ENCODE measurements at places on chromosomes 4 and X. TPM values are rescaled to one million over a fixed set of nuclear protein-coding genes. Genes with fewer than 3 reads are reported as not detected.
A peak's percentile ranks its signal among the peaks of the same experiment; 100 is the strongest.

GDPD2 gene
- total RNA-seq: 0.15 TPM

TCEAL2 gene
- total RNA-seq: 6.4 TPM

ANK2 gene
- 145 TPM for total RNA-seq

GCNA gene
- total RNA-seq: 3.0 TPM

TCEAL3 gene
- 41.6 TPM for total RNA-seq

ENPEP gene
- 10.2 TPM for total RNA-seq

GRCh38 chr4:88008743-88009171, 1.3 kb downstream of the PKD2 start:
- H3K4me3 ChIP-seq: peak overlapping the region; percentile 90
- H3K36me3 ChIP-seq: no peaks in the 10 kb centered on the region
- H3K27ac ChIP-seq: no peak overlapping the region
- DNase-seq: no peak

- no peaks in the 10 kb centered on the region for H3K27me3 ChIP-seq
- H3K4me1 ChIP-seq: no peaks in the 10 kb centered on the region
- DNase-seq: no peak
- no peak overlapping the region for H3K4me3 ChIP-seq
- peaks cover 11% of the 10 kb centered on the region for H3K36me3 ChIP-seq
These were observed 46.9 kb downstream of the HSPA4L start for GRCh38 chr4:127829014-127829413.

DNA sequence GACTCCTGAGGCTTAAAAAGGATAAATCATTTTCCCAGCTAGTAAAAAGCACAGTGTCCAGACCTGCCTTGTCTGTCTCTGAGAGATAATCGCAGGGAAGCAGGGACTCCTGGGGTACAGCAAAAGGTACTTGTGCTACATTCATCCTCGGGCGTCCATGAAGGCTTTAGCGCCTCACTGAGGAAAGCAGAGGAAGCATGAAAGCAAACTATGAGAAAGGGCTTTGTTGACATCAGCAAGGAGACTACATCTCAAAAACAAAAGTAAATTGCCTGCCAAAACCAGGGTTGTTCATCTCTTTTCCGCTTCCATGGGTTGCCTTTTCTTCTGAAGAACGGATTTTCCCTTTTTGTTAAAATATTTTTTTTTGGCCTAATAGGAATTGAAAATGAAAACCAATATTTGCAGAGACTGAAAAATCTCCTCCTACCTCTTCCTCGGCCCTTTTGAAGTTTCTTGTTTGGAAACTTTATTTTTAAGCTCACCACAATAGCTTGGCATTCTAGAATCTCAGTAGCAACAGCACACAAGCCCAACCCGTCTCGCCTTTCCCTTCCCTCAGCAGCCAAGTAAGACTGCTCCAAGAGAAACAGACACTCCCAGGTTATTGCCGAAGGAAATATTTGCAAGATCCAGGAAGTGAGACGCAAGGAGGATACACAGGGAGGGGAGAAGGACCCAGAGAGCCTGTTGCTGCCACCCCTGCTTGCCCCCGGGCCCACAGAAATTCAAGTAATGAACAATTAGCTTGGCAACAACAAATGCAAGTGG, 148.3 kb upstream of the DGKK start:
- H3K4me1 ChIP-seq: no peaks in the 10 kb centered on the region
- DNase-seq: no peak

DNA sequence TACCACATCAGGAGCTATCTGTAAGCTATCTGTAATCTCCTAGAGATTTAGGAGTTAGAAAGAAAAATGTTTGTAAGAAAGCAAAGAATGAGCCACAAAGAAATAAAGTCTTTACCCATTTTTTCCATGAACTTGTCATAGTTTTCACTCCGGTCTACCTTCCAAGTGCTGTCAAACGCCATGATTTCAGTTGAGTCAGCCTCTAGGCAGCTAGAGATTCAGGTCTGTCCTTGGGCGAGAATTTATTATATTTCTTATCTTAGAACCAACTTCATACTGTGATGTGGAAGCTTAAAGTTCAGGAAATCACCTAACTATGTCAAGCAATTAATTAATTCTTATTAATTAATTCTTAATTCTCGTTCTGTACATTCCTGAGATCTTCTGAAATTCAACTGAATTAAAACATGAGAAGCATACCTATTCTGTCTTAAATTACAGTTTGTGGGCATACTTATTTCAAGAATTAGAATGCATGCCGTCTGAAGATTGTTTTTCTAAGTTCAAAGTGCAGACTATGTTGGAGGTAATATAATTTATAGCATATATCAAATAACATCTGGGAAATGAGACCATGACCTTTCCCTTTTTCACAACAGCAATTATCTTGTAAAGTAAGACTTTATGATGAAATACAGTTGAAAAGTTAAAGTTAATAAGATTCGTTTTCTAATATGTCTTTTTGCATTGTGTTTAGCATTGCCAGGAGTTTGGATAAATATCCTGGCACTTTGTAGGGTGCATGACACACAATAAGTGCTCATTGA, at the start of gene FABP2:
Gene FABP2, minus strand, starts transcription at position 218 of the 767 bp plus-strand sequence. Its CDS starts 36 bp downstream, at position 182.
- H3K4me1 ChIP-seq: no peaks in the 10 kb centered on the region
- H3K4me3 ChIP-seq: no peak within 1 kb of the TSS
- H3K27me3 ChIP-seq: no peaks in the 10 kb centered on the region
- no peak within 1 kb of the TSS for H3K27ac ChIP-seq
- H3K36me3 ChIP-seq: no peaks in the 10 kb centered on the region
- DNase-seq: no peak

- DNase-seq: no peak
- no peak overlapping the region for H3K4me3 ChIP-seq
- H3K27ac ChIP-seq: no peak overlapping the region
- H3K27me3 ChIP-seq: no peaks in the 10 kb centered on the region
These were observed 145.6 kb downstream of the RAP1GDS1 start for GRCh38 chr4:98406819-98407218.

GRCh38 chr4:891747-892146, 40.4 kb downstream of the GAK start:
- no peak for DNase-seq
- no peaks in the 10 kb centered on the region for H3K36me3 ChIP-seq
- H3K27me3 ChIP-seq: no peaks in the 10 kb centered on the region
- no peak overlapping the region for H3K27ac ChIP-seq
- no peaks in the 10 kb centered on the region for H3K4me1 ChIP-seq

DNA sequence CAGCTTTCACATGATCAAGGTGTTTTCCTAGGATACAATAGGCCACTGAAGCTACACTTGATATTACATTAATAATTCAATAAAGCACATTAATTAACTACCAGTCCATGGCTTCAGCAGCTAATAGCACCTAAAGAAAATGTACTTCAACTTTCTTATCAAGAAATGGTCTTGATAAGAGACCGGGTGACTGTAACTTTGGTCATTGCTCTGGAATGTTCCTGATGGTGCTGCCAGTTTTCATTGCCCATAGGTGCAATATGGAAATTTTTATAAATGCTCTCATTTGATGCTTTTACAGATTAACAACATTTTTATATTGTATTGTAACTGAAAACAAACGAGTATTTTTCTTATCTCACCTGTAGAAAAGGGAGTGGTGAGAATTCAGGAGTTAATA, 165.4 kb downstream of the SHROOM3 start:
- no peak overlapping the region for H3K27ac ChIP-seq
- H3K36me3 ChIP-seq: no peaks in the 10 kb centered on the region
- H3K4me1 ChIP-seq: peaks cover 10% of the 10 kb centered on the region
- H3K27me3 ChIP-seq: no peaks in the 10 kb centered on the region
- H3K4me3 ChIP-seq: no peak overlapping the region

DNA sequence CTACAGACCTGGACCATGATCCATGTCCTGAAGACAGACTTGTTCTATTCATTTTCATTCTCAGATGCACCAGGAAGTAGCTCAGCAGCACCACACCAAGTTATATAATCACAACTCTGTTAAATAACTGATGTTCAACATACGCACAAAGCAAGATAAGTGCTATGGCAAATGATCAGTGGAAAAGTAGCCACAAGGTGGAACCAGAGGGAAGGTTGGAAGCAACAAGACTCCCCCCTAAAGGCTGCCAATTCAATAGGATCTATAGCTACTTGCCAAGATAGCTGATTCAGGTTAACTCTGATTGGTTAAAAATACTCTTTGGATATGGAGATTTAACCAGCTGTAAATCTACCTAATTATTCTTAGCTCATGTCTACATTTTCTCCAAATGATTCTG, 23.7 kb upstream of the FAM47B start:
- no peaks in the 10 kb centered on the region for H3K4me1 ChIP-seq
- no peak for DNase-seq
- no peak overlapping the region for H3K4me3 ChIP-seq
- no peaks in the 10 kb centered on the region for H3K36me3 ChIP-seq

GRCh38 chrX:36973575-36973974, 34.6 kb upstream of the FAM47C start:
- DNase-seq: no peak
- H3K27ac ChIP-seq: no peak overlapping the region
- H3K4me3 ChIP-seq: no peak overlapping the region
- no peaks in the 10 kb centered on the region for H3K36me3 ChIP-seq
- H3K27me3 ChIP-seq: no peaks in the 10 kb centered on the region

- H3K4me3 ChIP-seq: no peak overlapping the region
- no peaks in the 10 kb centered on the region for H3K27me3 ChIP-seq
- H3K4me1 ChIP-seq: no peaks in the 10 kb centered on the region
- DNase-seq: no peak
These were observed 21.0 kb upstream of the RASGEF1B start for GRCh38 chr4:81492606-81493230.

DNA sequence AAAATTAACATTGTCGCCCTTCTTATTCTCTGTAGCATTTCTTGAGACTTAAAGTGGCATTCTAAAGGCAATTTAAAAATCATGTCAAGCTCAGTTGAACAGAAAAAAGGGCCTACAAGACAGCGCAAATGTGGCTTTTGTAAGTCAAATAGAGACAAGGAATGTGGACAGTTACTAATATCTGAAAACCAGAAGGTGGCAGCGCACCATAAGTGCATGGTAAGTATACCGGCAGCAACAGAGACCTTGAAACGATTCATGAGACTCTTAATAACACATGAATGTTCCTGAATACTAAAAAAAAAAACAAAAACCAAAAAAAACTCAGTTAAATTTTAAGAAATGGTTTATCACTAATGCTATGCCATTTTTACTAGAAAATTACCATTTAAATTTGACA, 82.4 kb upstream of the HPRT1 start:
- no peaks in the 10 kb centered on the region for H3K27me3 ChIP-seq
- no peaks in the 10 kb centered on the region for H3K36me3 ChIP-seq
- H3K4me3 ChIP-seq: no peak overlapping the region

DNA sequence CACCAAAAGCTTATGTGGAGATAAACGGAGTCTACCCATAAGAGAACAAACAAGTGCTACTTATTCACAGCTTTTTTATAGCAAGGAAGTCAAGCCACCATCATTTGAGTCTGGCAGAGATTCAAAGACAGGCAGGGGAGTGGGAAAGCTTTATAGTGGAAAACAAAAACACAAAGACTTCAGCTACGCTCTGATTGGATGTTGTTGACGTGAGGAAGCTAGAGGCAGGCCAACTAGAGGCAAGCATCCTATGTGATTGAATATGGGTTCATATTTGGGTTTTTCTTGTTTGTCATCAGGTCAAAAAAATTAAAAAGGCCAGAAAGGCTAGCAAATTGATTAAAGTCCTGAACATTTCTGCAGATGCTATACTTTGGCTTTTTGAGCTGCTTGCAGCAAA, 719 bp upstream of the TCEAL4 start:
- no peaks in the 10 kb centered on the region for H3K27me3 ChIP-seq
- H3K4me1 ChIP-seq: no peaks in the 10 kb centered on the region
- DNase-seq: no peak
- H3K36me3 ChIP-seq: no peaks in the 10 kb centered on the region

DNA sequence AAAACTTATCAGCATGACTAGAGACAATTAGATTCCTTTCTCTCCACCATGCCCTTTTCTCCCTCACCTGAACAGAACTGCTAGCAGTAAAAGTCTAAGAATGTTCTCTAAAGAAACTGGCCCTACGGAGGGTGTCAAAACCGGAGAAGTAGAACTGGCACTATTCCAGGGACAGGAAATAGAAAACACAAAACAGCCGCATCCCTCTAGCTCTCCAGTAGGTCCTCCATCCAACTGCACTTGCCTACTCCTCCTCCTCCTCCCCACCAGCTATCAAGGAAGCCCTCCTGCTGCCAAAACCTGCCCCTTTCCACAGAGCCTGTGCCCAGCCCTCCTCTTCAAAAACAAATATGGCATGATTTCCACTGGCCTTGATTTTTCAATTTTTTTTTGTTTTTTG, 28.4 kb downstream of the FUNDC1 start:
- H3K27ac ChIP-seq: no peak overlapping the region
- DNase-seq: no peak
- no peak overlapping the region for H3K4me3 ChIP-seq

GRCh38 chr4:159002950-159003349, 99.9 kb upstream of the RAPGEF2 start:
- H3K27ac ChIP-seq: no peak overlapping the region
- no peak for DNase-seq
- H3K36me3 ChIP-seq: no peaks in the 10 kb centered on the region
- H3K27me3 ChIP-seq: no peaks in the 10 kb centered on the region
- H3K4me1 ChIP-seq: no peaks in the 10 kb centered on the region
- no peak overlapping the region for H3K4me3 ChIP-seq
